ENCODE measurements at places on chromosomes 3 and 15. TPM values are rescaled to one million over a fixed set of nuclear protein-coding genes. Genes with fewer than 3 reads are reported as not detected.
A peak's percentile ranks its signal among the peaks of the same experiment; 100 is the strongest.

- no peak overlapping the region for H3K27ac ChIP-seq
- H3K36me3 ChIP-seq = peaks cover 21% of the 10 kb centered on the region
- DNase-seq = no peak
- peaks cover 14% of the 10 kb centered on the region for H3K4me1 ChIP-seq
- no peaks in the 10 kb centered on the region for H3K27me3 ChIP-seq
These were observed 778 bp downstream of the ARL6 start for GRCh38 chr3:97765336-97765735.

GRCh38 chr15:57586661-57587424 is 4.9 kb upstream of the MYZAP start:
- H3K36me3 ChIP-seq = no peaks in the 10 kb centered on the region
- no peak overlapping the region for H3K4me3 ChIP-seq
- DNase-seq = no peak
- H3K27ac ChIP-seq = no peak overlapping the region

DNA sequence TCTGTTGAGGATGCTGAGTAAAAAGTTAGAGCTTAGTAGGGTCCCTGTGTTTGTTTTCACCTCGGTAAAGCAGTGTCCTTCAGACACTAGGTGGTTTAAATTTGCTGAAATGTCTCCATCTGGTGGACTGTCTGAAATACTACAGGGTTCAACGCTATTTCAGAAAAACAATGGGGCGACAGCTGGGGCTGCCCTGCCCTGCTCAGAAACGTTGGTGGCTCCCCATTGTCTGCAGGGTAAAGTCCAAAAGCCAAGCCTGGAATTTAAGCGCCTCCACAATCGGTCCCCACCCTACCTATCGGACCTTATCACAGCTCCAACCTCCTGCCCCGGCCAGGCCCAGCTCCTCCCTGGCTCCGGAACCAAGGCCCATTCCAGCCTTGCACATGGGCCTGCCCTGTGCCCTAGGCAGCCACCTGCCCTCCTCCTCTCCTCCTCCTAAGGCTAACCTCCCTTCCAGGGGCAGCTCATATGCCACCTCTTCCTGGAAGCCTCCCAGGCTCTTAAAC is 4.3 kb upstream of the TSEN2 start:
- DNase-seq = no peak
- no peak overlapping the region for H3K4me3 ChIP-seq
- no peaks in the 10 kb centered on the region for H3K27me3 ChIP-seq
- no peaks in the 10 kb centered on the region for H3K36me3 ChIP-seq
- H3K27ac ChIP-seq = peak overlapping the region; percentile 51

- H3K27ac ChIP-seq = peak overlapping the region; percentile 4
- H3K4me3 ChIP-seq = peak overlapping the region; percentile 82
- H3K36me3 ChIP-seq = no peaks in the 10 kb centered on the region
- no peaks in the 10 kb centered on the region for H3K27me3 ChIP-seq
- DNase-seq = no peak
These were observed 2.9 kb downstream of the CTNNB1 start for GRCh38 chr3:41202075-41202833.

Gene NFKBIZ
- total RNA-seq = 44.8 TPM

Gene KCNAB1
- total RNA-seq = 2.2 TPM

Data from heart left ventricle (tissue), 16 donors.